ENCODE measurements at places on chromosomes 11 and 22.

DNA sequence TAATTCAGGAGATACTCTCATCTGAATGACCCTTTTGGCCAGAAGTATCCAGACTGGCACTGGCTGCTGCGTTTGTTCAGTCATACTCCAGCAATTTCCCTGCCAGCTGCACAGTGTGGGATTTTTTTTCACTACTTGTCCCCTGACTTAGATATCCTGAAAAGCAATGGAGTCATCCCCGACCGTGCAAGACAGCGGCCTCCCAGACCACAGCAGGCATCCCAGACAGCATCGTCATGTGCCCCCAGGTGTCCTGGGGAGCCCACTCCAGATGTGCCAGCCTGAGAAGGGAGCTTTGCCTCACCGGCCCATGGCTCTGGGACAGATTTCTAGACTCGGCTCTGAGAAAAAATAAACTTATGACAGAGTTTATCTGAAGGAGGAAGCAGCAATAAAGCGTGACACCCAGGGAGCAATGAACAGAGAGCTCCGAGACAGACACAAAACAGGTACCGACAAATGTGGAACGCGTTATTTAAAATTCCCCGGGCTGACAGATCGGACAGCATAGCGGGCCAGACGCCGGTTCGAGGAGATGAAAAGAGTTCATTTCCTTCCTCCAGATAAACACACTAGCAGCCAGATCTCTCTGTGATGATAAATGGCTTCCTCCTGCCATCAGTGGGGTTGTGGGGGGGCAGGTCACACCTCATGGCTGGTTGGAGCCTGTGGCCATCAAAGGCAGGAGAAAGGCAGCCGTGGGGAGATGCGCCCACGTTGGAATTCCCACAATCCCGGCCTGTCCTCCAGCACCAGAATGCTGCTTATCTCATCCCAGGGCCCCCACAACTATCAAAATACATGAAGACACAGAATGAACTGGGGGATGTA is 106.4 kb upstream of the FGF3 start:
- no peak for DNase-seq

- no peak for DNase-seq
Measured at GRCh38 chr22:45805413-45805812, 133.8 kb downstream of the ATXN10 start.

- DNase-seq: peak; percentile 84
Measured at GRCh38 chr11:695538-696248, at the start of gene TMEM80. Gene TMEM80 (plus strand): TSS chr11:695816. CDS start chr11:695828, 12 bp downstream.

DNA sequence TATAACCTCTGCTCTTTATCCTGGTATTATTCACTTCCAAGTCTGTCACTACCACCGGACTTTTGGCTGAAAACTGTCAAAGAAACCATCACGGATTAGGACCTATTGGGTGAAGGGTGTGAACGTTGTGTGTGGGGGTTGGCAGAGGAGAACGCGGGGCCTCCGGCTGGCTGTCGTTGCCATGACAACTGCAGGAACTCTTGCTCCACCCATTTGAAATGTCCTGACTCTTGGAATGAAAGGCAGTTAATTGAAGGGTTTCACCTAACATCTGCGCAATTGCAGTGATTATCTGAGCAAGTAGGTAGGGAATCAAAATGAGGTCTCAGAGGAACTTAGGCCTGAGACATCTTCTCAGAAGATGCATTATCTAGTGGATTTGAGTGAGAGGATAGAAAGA is 60.9 kb upstream of the CLMP start:
- no peak for DNase-seq

- peak; percentile 43 for DNase-seq
Measured at GRCh38 chr11:14643697-14644225, at the start of gene PDE3B. Gene PDE3B (plus strand): TSS chr11:14643804. CDS start chr11:14644076, 272 bp downstream.

DNA sequence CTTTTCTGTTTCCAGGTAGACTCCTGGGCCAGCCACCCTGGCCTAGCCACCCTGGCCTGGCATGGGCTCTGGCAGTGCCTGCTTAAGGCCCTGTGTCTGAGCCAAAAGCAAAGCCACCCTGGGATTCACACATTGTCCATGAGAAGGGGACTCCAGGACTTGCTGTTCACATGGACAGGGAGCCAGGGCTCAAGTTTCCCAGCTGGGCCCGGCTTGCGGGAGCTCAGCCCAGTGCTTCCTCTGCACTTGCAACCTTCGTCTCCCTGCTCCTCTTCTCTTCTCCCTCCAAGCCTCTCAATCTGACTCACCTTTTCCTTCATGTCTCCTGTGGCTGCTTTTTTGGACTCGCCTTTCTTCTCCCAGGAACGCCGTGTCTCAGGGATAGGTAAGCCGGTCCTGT is 130.3 kb downstream of the MICAL2 start:
- DNase-seq: no peak
